ENCODE measurements at places on chromosomes 3 and 15.

GRCh38 chr3:160735826-160736225 lies 20.2 kb upstream of the PPM1L start:
- DNase-seq = no peak

GRCh38 chr15:68429691-68430470 lies 2.1 kb downstream of the ITGA11 start:
- DNase-seq = no peak

DNA sequence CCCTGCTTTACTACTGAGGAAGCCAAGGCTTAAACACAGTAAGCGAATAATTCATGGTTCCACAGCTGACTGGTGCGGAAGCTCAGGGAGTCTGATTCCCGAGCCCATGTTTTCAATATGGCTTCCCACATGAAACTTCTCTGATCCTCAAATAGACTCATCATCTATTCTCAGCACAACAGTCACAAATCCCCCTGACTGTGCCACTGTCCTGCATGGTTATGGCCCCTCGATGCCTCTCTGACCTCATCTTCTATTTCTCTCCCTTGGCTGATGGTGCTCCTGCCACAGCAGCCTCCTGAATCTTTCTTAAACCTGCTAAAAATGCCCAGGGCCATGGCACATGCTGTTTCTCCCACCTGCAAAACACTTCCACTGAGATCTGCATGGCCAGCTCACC lies 43.2 kb downstream of the SRGAP3 start:
- no peak for DNase-seq

GRCh38 chr3:174232658-174233429 lies 626.3 kb upstream of the NAALADL2 start:
- DNase-seq = no peak

DNA sequence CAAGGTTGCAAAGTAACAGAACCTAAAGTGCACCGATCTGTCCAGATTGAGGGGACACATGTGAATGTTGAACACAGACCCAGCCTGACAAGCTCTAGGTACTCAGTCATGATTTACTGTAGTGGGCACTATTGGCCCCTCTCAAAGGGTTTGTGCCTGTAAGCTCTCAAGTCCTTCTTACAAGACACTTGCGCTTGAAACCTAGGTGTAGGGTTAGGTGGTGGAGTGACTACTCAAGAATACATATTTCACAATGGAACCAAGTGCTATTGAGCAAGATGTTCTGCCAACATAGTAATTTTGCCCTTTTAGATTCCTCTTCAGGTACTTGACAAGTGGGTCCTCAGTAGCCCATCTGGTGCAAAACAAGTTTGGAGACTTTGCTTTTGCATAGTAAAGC lies 169.9 kb downstream of the AKAP13 start:
- DNase-seq = no peak

DNA sequence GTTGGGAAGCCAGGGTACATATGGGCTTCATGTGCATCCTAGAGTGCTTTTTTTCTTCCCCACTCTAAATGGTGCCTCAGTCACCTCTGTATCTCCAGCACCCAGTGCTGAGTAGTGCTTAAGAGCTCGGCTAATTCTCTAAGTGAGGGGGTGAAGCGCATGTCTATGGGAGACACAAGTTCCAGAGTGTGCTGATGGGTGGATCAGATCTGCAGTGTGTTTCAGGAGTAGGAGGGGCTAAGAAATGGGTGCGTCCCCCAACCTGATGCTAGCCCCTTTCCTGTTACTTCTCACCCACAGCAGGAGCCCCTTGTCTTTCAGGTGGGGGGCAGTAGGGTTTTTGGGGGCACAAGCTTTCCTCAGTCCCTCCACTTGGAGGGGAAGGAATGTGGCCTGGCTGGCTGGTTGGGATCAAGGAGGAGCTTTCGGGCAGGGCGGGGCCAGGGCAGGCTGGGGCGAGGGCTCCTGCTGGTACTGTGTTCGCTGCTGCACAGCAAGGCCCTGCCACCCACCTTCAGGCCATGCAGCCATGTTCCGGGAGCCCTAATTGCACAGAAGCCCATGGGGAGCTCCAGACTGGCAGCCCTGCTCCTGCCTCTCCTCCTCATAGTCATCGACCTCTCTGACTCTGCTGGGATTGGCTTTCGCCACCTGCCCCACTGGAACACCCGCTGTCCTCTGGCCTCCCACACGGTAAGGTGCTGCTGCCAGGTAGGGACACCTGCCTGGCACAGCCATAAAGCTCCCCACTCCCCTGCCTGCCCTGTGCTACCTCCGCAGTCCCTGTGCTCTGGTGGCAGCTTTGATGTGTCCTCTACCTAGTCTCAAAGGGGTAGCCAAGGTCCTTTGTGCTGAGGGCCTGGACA lies at the start of gene IL17RE:
TSS of gene IL17RE (plus strand) at position 477 of the 866 bp plus-strand sequence. CDS start at position 562, 85 bp downstream.
- DNase-seq = no peak

DNA sequence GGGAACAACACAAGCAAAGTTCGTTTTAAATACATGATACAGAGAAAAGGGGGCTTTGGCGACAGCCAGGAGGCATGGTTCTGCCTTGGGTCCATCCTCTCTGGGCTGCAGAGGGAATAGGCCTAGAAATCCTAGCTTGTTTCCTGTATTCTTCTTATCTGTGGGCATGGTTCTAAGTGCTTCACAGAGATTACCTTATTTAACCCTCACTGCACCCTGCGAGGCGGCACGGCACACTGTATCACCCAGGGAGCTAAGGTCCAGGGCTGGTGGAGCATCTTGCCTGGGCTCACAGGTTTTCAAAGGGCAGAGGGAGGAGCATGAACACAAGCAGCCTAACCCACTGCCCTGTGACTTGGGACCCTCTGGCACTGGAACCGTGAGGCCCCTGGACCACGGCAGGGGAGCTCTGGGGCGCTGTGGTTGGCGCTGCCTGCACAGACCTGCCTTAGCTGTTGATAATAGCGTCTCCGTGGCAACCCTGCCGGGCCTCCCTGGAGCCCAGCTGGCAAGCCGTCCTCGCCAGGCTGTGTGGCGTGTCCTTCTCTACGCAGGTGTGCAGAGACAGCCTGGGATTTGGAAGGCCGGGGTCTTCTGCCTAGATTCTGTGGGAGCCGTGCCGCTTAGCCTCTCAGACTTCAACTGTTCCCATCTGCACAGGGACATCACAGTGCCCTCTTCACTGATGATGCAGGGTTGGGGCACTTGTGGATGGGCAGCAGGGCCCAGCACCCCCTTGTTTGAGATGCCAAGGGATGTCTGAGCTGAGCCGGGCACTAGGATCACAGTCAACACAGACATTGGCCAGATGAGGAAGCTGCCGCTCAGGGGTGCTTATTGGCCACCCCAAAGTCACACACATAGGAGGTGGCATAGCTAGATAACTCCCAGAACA lies 154.6 kb upstream of the TLE3 start:
- no peak for DNase-seq

- no peak for DNase-seq
Measured at GRCh38 chr15:64624242-64624641, 151.1 kb downstream of the RBPMS2 start.

- DNase-seq = no peak
Measured at GRCh38 chr3:46429250-46429649, 22.2 kb downstream of the CCRL2 start.

Measured in CD4-positive, alpha-beta T cell treated with Interleukin-21 for 1 hour (primary cell).